ENCODE measurements at places on chromosomes 5 and 9.

DNA sequence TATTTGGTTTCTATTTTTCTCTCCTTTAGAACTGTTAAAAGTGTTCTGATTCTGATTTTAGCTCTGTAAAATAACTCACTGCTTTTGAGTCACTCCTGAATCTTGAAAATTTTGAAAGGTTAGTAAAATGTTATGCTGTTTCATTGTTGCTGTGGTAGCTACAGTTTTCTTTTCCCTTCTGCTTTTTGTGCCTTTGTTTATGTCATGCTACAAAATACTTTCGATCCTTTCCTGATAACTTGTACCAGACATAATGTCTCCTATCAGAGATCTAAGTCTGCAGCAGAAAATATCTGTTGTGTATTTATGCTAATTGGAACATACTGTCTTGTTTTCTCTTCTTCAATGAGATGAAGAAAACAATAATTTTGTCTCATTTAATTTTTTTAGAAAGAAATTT lies 26.9 kb upstream of the CEP120 start:
- DNase-seq, result no peak

- no peak for DNase-seq
Measured at GRCh38 chr9:37562826-37563225, 13.4 kb downstream of the FBXO10 start.

- no peak for DNase-seq
Measured at GRCh38 chr9:134007150-134007549, 15.0 kb upstream of the VAV2 start.

DNA sequence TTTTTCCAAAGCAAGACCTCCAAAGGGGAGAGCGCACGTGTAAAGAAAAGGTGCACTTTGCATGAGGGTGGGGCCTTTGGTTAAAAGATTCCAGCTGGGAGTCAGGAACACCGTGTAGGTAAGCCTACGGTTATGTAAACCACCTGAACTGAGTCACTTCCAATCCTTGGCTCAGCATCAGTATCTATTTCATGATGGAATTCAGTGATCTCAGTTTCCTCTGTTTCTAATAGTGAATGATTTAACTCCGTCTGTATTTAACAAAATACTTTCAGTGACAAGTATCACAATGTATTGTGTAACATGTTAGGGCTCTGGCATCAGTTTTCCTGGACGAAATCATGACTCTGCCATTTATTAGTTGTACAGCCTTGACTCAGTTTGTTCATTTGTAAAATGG lies 1.3 kb upstream of the SVEP1 start:
- DNase-seq, result no peak

- no peak for DNase-seq
Measured at GRCh38 chr9:124852121-124852828, 985 bp upstream of the WDR38 start.

GRCh38 chr5:159189310-159189709 lies 20.0 kb downstream of the RNF145 start:
- DNase-seq, result no peak

DNA sequence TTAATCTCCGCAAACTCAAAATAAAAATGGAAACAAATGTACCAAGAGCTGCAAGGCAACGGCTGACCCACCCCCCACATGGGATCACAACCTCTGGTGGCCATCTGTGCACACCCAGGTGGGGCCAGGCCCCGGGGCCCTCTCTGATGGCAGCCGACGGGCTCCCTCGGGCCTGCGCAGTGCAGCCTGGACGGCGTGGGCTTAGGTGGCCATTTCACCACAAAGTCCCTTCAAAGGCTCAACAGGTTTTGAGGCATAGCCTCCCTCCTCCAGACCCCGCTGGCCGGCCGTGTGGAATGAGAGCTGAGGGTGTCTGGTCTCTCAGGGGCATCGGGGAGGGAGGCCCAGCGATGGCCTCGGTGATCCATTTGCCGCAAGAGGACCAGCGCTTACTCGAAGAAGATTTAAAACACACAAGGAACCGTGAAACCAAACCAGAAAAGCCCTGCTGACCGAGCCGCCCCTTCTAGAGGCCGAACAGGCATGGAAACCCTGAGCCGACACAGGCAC lies 42.7 kb upstream of the CEP72 start:
- DNase-seq, result no peak

DNA sequence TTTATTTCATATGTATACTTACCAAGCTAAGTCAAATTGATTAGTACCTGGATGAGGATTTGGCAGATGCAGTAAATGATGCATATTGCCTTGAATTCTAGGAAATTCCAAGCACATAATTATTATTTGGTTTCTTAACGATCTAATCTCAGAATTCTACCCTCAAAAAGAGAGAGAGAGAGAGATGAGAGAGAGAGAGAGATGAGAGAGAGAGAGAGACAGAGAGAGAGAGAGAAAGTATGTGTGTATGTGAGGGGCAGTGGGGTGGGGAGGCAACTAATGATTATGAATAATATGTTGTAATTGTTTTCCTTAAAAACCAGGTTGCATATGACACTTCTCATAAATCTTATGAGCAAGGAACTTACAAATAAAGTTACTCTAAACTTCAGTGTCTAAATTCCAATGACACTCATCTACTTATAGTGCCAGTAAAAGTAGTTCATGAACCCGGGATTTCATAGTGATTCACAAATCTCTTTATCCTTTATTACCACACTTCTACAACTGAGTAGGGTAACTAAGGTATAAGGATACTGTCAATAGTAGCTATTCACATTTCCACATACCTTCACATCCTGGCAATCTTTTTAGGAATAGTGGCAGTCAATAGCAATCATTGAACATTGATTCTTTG lies 60.5 kb upstream of the EDIL3 start:
- no peak for DNase-seq

DNA sequence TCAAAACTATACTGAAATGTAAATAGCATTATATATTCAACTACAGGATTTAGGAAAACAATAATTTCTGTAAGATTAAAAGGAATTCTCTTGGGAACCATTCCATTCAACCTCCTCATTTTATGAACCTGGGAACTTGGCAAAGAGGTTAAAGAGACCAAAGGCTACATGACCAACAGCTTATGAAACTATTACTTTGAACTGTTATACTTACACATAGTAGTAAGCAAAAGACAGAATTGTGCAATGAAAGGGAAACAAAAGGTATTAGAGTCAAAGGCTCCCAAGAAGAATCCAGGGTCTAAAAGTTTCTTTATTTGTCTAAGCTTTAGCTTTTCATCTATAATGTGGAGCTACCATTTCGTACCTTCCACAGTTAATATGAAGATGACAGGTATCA lies 7.2 kb downstream of the C9orf72 start:
- no peak for DNase-seq

GRCh38 chr5:20335978-20336377 lies 348.0 kb upstream of the CDH18 start:
- DNase-seq, result no peak

Measured in breast epithelium (tissue), 4 donors.